NB4 (cell line): ENCODE measurements at places on chromosomes 2 and 18.
A peak's percentile ranks its signal among the peaks of the same experiment; 100 is the strongest.

GRCh38 chr2:107414376-107414775, 412.3 kb upstream of the RGPD4 start:
- DNase-seq: no peak

DNA sequence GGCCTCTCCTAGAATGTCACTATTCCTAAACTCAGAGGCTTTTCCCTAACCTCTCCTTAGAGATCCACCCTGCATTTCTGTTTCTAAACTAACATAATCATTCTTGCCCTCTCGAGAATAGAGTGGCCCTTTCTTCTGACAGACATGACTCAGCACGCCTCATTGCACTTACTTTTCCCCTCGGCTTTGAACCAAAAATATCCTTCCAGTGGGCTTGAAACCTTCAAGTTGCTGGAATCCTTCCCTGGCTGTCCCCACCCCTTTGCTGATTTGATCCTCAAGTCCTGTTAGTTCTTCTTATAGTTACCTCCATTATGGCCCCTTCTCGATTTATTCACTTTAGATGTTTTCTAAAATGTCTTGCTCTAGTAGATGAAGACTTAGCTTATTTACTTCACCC, 158.0 kb downstream of the LTBP1 start:
- no peak for DNase-seq

DNA sequence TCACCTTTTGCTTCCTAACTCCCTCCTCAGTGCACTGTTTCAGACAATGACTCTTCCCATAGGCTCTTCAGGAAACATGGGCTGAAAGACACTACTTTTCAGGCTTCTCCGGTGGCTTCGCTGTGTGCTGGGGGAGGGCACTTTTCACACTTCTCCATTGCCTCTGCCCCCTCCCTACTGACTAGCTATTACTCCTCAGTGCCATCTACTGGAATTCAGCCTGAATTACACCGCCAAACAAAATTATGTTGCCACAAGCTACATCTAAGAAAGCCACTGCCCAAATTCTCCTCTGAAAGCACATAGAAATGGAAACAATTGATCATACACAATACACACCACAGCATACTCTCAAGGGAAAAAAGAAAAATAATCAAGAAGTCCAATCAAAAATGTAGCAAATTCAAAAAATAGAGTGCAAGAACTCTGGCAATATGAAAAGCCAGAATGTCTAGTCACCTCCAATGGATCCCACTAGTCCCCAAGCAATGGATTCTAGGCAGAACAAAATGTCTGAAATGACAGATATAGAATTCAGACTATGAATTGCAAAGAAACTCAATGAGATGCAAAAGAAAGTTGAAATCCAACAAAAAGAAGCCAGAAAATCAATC, 1139.4 kb upstream of the GYPC start:
- DNase-seq: peak; percentile 58

DNA sequence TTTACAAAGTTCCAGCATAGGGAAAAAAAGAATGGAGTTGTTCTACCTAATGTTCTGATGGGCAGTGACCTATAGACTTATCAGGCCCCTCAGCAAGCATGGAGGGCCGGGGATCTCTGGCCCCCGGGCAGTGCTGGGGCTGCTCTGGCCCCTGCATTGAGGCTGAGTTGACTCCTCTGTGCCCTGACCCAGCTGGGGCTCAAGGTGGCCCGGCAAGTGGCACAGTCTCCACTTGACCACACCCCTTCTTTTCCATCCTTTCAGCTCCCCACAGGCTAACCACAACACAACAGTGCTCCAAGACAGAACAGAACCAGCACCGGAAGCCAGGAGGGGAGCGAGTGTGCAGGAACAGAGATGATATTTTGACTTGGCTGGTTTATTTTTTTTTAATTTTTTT, 19.9 kb downstream of the TOGARAM2 start:
- DNase-seq: no peak
